Endothelial cell of umbilical vein (primary cell): ENCODE measurements at places on chromosomes 5 and 9. TPM values are rescaled to one million over a fixed set of nuclear protein-coding genes. Genes with fewer than 3 reads are reported as not detected.

GRCh38 chr5:160423099-160423498, 1.4 kb downstream of the PTTG1 start:
- no peak for DNase-seq

DNA sequence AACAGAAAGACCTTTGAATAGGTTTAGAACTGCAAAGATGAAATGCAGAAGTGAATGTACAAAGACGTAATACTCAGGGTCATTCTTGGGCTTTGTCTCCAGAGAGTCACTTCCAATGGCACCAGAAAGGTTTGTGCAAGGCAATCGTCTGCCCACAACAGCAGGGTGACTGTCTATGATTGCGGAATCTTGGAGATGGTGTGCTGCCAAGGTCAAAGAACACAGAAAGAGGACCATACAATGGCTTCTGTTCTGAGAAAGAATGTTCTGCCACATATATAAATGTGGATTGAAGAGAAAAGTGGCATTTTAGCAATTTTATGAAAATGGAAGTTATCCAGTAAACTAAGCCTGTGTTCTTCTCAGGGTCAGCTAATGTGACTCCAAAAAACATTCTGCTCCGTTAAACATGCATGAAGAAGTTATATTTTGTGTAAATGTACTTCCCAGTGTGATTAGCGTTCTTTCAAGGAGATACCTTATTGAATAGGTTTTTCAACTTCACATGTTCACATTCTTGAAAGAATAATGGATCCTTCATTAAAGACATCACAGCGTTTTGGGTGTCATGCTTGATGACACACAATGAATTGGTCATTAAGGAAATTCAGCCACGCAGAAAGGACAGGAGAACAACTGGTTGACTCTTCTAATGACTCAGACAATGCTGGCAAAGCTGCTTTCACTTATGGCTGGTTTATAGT, 73.4 kb upstream of the CDH6 start:
- no peak for DNase-seq

GRCh38 chr9:137476856-137477255, 17.7 kb upstream of the NSMF start:
- DNase-seq, result no peak

Gene PCDHGB7
- 12.6 and 13.0 TPM in 2 replicates for total RNA-seq

Gene HRCT1
- total RNA-seq, result 1.2 and 5.2 TPM in 2 replicates

DNA sequence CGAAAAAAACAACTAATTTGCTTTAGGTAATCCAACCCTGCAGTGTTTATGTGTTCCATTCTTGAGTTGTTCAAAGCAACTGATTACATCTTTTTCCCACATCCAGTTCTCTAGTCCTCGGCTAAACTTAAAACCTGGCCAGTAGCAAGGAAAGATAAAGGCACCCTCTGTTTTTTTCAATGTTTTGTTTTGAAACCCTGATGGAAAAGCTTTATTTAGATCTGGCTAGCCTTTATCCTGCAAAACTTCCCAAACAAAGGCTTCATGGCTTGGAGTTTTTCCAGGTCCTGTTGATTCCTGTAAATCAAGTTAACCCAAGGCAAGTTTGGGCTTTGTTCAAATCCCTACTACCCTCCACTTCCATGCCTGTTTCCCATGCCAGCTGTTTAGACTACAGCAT, 105.1 kb downstream of the CEMIP2 start:
- DNase-seq, result peak; percentile 60

Gene LRRC19
- total RNA-seq, result not detected in 2 replicates

DNA sequence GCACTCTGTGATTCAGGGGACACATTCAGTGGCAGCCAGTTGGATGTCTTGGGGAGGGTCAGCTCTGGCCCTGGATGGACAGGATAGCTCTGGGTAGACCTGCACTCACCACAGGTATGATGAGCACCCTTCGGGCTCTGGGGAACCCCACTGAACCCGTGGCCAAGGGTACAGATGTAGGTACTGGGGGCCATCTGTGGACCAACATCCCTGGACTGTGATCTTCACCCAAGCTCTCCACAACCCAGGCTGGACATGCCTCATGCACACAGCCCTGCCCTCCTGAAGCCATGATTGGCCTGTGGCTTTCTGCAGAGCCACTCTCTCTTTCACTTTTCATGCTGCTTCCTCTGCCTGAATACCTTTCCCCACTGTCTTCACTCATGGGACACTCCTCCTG, 15.6 kb upstream of the ACSL6 start:
- no peak for DNase-seq

DNA sequence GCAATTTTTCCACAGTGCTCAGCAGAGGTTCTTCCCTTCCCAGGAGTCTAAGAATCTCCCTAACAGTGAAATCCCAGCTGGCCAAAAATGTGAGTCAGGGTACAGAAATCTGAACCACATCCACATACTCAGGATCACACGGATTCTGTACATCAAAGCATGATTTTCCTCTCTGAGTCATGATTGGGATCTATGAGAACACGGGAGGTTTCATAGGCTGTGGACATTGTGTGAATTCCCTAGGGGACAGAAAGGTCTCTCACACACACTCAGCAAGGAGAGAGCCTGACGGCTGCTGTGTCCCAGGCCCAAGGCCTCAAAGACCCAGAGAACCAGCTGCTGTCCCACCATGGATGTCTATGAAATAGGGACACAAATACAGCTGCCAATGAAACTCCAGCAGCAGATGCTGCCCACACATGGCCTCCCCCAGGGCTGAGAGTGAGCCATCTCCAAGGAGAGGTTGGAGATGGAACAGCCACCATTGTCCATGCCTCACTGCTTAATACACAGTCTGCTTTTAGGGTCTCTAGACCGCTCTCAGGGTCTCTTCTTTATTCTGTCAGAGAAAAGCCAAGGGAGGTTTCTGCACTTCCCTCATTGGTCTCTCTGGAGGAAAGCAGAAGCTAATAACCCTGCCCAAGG, 102.7 kb downstream of the ADAMTS12 start:
- DNase-seq, result no peak

- DNase-seq, result no peak
These were observed 68.8 kb downstream of the ITGA1 start for GRCh38 chr5:52856564-52856963.

GRCh38 chr9:136564379-136564988, 18.6 kb upstream of the NOTCH1 start:
- no peak for DNase-seq

Gene ANKRD18B
- 10.9 and 12.2 TPM in 2 replicates for total RNA-seq

Gene FBXL7
- total RNA-seq, result 28.6 and 32.2 TPM in 2 replicates

Gene LHFPL2
- total RNA-seq, result 26.8 and 36.3 TPM in 2 replicates

DNA sequence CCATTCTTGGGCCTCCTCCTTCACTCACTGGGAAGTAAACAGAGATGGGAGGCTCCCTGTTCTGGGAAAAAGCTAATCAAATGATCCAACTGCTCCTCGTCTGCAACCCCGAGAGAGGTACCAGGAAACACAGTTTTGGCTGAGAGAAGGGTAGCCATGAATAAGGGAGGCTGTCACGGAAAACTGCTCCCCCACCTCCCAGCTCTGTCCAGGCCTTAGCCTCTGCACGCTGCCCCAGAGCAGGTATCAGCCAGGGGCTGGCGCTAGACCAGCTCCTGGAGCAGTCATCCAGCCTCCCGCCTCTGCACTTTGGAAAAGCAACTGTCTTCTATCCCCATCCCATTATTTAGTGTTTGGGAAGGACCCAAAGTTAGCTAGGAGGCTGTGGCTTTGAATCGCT, 266.1 kb downstream of the NDUFS4 start:
- no peak for DNase-seq

GRCh38 chr5:158810615-158811014, 289.1 kb downstream of the EBF1 start:
- no peak for DNase-seq

DNA sequence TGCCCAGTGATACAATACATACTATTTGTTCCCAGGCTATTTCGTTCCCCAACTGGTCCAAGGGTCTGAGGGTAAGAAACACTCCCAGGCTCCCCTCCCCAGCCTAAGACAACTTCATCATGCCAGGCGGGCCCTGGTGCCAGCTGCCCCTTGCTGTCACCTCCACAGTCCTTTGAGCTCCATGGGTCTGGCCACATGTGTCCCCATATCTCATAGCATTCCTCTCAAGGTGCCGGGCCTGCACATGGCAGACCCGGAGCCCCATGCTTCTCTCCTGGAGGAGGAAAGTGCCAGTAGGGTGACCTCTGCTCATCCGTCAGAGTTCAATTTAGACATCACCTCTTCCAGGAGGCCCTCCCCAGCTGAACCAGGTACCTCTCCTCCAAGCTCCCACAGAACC, 120.5 kb downstream of the C5orf15 start:
- DNase-seq, result no peak

DNA sequence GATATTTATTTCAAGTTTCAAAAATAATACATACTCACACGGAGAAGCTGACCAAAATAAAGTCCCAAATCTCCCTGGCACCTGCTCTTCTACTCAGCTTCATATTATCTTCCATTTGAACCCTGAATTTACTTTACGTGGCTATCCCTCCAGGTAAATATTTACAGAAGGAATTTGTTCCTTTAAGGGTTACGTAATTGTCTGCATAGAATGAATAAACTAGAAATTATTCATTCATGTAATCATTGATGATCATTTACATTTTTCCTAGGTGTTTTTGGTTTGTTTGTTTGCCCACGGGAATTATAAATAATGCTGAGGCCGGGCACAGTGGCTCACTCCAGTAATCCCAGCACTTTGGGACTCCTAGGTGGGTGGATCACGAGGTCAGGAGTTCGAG, 251.2 kb downstream of the PLK2 start:
- no peak for DNase-seq

DNA sequence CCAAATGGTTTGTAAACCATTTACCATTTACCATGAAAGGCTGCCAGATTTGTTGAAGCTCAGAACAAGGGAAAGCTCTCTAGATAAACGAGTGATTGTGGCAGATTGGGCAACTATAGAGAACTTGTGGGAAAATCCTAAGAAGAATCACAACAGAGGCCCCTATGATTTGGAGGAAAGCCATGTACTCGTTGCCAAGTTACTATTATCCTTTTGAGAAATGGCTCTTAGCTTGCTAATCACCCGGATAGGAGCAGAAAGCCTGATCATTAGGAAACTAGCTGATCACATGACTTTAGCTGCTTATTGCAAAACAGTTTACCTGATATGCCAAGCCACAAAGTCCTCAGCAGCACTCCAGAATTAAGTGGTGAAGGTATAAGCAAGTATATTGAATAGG, 23.5 kb upstream of the ATG10 start:
- DNase-seq, result no peak

DNA sequence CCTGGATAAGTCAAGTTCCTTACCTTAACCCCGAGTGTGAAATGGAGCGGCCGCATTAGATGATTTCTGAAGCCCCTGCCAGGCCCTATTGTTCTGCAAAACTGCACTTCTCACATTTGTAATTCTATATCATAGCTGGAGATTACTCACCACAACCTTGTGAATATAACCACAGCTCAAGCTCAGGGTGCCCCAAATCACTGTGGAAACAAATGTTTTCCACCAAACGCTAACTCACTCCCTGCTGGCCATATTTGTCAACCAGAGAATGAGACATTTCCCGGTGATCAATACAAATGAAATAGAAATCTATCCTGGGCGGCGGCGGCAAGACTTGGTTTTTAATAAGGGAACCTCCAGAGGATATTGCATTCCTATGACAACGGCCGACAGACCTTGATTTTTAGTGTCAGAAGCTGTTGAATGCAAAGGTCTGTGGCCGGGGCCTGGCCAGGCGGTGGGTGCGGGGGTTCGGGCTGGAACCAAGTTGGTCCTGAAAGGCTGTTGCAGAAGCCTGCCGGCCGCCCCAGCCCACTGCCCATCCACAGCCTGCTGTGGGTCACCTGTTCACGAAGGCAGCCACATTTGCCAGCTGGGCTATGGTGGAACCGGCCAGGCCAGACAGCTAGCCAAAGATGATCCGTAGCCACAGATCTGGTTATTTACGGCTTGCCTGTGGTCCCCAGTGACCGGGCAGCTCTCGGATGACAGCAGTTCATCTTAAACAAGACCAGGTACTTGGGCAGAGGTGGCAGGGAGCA, 93.9 kb upstream of the LMX1B start:
- DNase-seq, result no peak

GRCh38 chr5:98735806-98736507, 37.5 kb upstream of the RGMB start:
- DNase-seq, result no peak

Gene OR1J2
- total RNA-seq, result not detected in 2 replicates

DNA sequence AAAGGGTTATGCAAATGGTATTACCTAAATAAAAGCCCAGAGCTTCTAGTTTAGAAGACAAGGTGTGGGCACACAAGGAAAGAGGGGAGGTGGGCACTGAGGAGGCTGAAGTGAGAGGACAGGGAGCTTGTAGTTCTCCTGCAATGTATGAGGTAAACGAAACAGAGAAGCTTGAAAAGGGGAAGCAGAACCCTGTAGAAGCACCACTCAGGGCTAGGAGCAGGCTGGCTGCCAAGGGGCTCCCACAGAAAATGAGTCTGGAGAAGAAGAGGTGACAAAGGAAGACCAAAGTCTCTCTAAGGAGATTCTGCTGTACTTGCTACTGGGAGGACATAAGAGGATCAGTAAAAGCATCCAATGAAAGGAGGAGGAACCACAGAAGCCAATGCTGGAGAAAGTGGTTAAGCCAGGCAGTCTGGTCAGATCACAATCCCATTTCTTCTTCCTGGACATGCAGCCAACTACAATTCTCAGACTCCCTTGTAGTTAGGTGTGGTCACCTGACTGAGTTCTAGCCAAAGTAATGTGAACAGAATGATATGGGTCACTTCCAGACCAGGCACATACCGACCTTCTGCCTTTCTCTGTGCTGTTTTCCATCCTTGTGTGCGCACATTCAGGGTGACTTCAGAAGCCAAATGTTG, 174.5 kb upstream of the MAP3K1 start:
- DNase-seq, result no peak

Gene BARHL1
- total RNA-seq, result not detected in 2 replicates

Gene TAS2R1
- not detected in 2 replicates for total RNA-seq

DNA sequence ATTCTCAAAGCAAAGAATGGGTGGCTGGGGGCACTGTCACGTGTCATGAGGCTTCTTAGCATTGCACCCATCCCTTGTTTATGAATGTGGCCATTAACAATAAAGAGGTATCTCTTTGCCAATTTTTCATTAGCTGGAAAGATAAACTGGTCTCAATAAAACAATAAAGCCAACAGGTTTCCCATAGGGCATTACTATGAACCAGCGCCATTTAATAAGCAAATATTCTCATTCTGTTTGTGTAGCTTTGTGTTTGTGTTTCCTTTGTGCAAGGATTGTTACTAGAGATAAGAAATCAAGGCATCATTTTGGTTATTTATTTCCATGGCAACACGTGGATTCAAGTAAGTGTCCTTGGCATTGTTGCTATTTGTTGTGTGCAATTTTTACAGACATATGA, 37.6 kb upstream of the CAST start:
- DNase-seq, result peak; percentile 36
